ENCODE measurements at places on chromosomes 2 and 18.

DNA sequence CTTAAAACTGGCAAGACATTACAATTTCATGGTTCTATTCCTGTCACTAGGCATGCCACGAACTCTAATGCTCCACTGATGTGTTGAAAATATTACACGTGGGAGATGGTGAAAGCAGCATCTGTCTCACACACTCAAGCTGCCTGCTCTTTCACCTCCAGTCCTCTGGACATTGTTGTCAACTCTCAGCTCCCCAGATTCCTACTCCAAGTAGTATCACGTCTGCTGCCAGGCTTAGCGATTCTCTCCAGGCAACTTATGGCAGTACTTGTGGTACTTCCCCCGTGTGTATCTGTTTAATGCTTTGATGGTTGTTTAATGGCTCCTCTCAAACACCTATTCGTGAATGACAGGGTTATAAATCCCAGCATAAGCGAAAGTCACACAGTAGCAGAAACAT, 103.8 kb downstream of the TMEFF2 start:
- no peak for DNase-seq

DNA sequence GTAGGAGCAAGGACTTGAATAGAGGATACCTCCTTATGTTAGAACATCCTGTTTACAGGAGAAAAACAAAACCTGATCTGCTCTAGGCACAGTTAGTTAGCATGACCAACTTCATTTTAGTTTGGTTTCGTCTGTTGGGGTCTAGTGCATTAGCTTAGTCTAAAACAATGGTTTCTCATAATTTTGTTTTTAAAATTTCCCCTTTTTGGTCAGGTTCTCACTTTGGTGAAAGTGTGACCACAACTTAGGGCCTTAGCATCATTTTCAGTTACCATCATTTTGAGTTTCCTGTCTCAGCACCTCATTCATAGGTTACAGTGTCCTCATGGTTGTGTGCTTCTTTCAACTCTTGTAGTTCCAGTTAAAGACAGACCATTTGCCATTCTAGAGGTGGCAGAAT, 1277.0 kb upstream of the SLC39A10 start:
- DNase-seq: no peak

DNA sequence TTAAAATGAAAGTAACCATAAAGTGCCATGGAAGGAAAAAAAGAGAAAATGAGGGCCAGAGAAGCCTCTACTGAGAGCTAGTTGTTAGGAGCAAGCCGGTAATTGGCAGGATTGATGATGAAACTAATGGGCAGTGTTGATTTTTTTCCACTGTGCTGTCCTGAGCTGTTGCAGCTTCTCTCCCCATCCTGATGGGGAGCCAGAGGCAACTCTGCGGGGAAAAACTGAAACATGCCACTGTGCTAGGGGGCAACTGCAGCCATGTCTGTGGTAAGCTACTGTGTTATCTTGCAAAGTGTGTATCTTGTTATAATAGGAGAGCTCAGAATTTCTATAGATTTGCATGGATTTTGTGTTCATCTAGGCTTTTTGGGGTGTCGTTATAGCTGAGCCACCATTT, 487.9 kb downstream of the STK39 start:
- DNase-seq: no peak

- no peak for DNase-seq
Measured at GRCh38 chr2:44843641-44844310, 97.7 kb upstream of the SIX3 start.

DNA sequence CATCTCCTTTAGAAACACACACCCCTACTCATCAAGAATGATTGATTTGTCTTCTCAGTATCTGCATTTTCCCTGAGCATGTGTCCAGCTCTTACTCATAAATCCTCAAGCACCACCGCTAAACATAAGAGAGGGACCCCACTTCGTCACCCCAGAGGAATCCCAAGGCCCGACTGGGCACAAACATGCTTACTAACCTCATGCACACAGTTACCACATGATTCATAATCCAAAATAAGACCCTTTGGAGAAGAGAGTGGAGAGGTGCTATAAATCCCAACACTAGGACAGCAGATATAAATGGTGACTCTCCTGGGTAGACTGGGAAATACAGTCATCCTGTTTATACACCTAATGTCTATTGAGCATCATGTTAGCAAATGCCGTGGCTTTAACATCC, 843.2 kb upstream of the ID2 start:
- DNase-seq: no peak

DNA sequence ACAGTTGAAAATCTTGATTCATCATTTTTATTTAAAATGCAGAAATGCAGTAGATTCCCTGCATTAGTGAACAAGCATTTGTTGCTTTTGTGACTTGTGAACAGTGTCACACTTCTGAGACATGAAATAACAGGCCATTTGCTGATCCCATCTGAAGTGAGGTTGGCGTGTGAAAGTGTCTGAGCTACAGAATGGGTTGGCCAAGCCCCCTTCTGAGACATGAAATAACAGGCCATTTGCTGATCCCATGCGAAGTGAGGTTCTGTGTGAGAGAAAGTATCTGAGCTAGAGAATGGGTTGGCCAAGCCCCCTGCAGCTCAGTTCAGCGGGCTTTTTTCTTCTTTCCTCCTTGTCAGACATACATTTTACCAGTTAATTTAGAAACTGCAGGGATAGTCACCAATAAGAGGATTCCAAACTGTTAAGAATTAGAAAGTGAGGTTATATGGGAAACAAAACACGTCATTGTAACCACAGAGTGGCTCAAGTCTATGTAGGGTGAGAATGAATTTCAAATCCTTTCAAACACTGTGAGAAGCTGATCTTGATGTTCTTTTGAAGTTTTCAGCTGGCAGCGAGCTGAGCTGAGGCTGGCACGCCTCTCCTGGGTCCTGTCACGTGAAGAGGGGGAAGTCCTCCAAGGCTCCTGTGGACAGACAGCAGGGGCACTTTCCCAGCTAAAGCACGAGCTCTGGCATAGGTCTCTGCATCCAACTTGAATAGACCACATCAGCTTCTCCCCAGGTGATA, 339.2 kb upstream of the SALL3 start:
- DNase-seq: peak; percentile 34

GRCh38 chr2:20607446-20607845, 43.5 kb downstream of the HS1BP3 start:
- no peak for DNase-seq

DNA sequence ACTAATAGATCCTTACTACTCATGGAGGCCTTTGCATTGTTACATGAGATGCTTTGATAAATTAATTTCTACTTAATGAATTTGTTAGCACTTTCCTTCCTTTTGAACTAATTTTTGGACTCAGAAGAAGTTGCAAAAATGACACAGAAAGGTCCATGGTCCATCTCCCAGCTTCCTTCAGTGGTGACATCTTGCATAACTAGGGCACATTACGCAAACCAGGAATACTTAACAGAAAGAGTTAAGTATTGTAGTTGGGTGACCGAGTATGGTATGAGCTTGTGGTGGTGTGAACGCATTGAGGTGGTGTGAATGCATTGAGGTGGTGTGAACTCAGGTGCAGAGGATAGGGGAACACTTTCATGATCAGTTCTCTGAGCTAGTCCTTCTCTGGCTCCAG, 151.1 kb upstream of the TWIST2 start:
- DNase-seq: no peak

DNA sequence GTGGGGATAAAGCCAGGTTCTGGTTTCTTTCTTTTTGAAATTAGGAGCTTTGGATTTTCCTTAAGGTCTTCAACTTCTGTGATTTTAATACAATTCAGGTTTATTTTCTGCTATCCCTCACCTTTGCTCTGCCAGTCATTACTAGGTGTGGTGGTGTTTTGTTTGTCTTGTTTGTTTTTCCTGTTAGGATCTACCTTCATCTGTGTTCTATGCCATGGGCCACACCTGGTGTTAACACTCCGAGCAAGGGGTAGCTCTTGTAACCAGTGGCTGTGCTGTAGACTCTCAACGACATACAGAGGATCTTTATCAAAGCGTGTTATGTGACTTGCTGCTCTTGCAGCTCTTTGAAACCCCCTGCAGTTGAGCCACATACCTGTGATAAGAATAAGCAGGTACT, 38.6 kb downstream of the MGAT5 start:
- DNase-seq: no peak

- DNase-seq: no peak
Measured at GRCh38 chr2:184444217-184444616, 154.1 kb upstream of the ZNF804A start.

- DNase-seq: no peak
Measured at GRCh38 chr18:28359176-28359575, 182.2 kb upstream of the CDH2 start.

DNA sequence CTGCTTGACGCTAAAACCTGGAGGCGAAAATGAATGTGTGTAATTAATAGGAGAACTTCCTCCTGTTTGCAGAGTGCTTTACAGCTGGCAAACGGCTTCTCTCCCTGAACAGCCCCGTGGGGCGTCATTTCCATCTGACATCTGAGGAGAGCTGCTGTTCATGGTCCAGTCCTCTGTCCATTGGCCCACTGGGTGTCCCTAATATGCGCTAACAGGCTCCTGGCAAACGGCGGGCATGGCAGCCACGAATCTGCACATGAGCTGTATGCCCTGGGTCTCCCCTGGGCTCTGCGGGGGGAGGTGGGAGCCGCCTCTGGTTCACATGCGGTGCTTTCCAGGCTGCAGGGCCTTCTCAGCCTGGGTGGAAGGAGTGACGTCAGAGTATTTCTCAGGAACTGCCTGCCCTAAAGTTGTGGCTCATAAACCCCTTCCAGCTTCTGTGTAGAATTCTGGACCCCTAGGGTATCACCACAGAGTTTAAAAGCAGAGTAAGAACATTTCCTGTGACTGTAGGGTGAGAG, 73.2 kb downstream of the LRRFIP1 start:
- DNase-seq: peak; percentile 73

DNA sequence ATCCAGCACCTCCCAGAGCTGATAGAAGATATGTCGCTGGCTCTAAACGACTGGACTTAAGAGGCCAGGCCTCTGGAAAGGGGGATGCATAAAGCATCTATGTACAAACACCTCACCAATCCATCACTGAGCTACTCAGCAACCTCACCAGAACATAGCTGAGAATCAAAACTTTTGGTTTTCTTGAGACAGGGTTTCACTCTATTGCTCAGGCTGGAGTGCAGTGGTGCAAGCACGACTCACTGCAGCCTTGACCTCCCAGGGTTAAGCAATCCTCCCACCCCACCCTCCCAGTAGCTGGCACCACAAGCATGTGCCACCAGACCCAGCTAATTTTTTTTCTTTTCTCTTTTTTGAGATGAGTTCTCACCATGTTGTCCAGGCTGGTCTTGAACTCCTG, 62.9 kb upstream of the MSH6 start:
- DNase-seq: no peak

DNA sequence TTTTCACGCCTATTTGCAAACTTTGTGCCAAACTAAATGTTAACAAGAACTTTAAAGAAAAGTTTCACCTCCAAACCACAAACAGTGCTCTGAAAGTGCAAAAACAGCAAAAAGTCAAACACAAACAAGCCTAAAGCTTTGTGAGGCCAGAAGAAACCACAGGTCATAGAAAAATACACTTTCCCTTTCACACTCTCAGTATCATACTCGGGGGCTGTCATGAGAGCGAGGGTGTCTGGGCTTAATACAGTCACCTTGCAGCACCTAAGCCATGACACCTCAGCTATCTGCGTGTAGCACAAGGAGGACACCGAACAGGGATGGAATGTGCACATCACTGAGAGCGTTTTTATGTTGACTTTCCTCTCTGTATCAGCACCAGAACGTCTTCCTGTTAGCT, 26.6 kb upstream of the SEH1L start:
- no peak for DNase-seq

GRCh38 chr2:158776231-158776630, 18.9 kb upstream of the DAPL1 start:
- DNase-seq: no peak

DNA sequence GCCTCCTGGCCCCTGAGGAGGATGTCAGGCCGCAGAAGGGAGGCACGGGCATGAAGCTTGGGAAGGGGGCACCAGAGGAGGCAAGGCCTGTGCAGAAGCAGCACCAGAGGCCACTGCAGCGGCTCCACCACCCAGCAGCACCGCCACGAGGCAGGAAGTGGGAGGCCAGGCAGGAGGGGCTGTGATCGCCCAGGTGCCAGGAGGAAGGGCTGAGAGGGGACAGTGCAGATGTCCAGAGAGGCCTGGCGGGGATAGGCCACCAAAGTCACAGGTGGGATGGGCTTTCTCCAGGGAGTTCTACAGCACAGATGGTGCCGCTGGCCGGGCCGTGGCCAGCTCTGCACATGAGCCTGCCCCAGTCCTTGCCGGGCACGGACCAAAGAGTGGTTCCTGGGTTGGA, 6.0 kb upstream of the ALPI start:
- no peak for DNase-seq

GRCh38 chr2:189997016-189997415, 65.5 kb downstream of the MSTN start:
- DNase-seq: no peak

- DNase-seq: no peak
Measured at GRCh38 chr2:237943395-237944094, 23.3 kb upstream of the UBE2F start.

DNA sequence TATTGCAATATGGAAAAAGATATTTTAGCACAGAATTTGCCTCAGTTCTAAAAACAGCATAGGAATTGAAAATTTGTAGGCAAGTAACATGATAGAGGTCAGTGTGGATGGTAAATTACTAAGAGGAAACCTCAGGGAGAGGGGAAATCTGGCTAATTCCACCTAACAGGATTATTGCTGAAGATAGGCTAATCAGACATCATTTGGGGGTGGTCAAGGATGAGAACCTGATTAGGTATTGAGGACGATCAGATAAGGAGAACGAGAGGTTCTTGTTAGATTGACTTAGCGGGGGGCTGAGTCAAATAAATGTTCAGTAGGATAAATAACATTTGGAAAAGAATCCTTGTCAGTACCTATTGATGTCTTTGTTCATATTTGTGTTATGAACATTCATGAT, 543.2 kb upstream of the LRRTM4 start:
- DNase-seq: no peak

DNA sequence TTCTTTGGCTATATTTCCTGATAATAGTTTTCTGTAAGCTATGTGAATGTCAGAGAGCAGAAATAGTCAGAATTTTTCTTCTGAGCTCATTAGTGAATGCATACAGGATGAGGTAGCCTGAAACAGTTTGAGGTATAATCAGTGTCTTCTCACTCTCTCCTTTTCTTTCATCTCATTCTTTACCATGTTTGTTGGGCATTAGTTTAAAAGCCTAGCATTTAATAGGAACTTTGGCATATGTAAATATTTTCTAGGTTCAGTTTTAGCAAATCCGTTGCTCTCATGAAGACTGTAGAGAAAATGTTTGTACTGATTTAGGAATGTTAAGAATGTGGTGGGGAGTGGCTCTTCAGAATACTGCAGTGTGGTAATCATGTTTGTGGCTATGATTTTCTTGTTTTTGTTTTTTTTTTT, 119.4 kb downstream of the PARD3B start:
- no peak for DNase-seq

- no peak for DNase-seq
Measured at GRCh38 chr2:238433941-238434845, 7.5 kb downstream of the ASB1 start.

- no peak for DNase-seq
Measured at GRCh38 chr2:188404341-188405004, 112.8 kb downstream of the GULP1 start.

GRCh38 chr2:176445956-176446355, 176.7 kb downstream of the MTX2 start:
- no peak for DNase-seq
